Right lobe of liver (tissue), 6 donors: ENCODE measurements at places on chromosomes 16 and 17.

GRCh38 chr17:82517230-82517865, 2.2 kb upstream of the FOXK2 start:
- DNase-seq = no peak

DNA sequence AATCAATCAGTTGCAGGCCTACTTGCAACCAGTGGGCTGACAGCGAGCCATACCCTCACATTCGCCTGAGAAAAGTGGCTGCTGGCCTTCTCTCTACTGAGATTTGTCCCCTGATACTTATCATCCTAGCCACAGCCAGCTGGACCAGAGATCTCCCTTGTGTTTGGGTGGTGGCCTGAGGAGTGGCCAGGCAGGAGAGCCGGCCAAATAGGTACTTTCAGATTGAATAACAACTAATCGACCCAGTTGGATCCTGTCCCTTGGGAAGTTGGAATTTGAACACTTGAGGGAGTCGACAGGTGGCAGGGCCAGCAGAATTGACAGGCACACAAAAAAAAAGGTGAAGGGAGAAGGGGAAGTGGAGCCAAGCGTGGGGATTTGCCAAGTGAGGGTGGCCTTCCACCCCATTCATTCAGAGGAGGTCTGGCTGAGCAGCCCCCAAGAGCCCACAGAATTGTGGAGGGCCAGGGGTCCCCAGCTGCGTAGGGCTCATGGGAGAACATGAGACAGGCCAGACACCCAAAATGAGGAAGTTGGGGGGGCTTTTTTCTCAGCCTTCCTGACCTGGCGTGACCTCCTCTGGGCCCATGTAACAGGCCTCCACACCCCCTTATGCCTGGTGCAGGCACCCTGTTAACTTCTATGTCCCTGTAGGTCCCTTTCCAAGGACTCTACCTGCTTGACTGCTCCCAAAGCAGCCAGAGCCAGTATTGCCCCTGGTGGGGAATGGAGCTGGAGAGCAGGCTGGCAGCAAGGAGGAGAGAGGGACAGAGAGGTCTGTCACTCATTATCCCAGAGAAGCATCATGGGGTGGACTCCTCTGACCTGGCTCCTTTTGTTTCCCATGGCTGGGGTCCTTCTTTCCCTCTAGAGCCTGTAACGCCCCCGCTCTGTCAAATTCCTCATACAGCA, 2.9 kb upstream of the RANGRF start:
- peak; percentile 89 for DNase-seq

GRCh38 chr16:610513-611381, 20.0 kb upstream of the WFIKKN1 start:
- no peak for DNase-seq

DNA sequence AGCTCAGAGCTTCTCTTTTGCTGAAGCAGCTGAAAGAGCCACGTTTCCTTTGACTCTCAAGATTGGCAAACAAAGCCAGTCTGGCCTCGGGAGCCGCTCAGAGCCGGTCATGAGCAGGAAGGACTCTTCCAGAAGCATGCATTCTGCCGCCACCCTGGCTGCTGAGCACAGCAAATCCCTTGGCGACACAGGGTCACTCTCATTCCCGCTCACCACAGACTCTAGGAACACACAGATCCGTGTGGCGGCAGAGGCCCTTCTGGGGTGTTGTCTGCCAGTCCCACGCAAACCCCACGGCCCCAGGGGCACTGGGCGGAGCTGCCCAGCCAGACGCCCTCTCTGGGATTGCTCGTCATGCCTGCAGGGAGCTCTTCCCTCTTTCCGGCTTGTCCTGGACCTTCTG, 157.0 kb downstream of the C16orf95 start:
- DNase-seq = peak; percentile 65

- no peak for DNase-seq
These were observed 10.1 kb downstream of the THRA start for GRCh38 chr17:40072735-40073346.

- DNase-seq = no peak
These were observed 22.5 kb upstream of the CMTR2 start for GRCh38 chr16:71311553-71312158.

- DNase-seq = no peak
These were observed 120.6 kb upstream of the RPL38 start for GRCh38 chr17:74082886-74083285.

DNA sequence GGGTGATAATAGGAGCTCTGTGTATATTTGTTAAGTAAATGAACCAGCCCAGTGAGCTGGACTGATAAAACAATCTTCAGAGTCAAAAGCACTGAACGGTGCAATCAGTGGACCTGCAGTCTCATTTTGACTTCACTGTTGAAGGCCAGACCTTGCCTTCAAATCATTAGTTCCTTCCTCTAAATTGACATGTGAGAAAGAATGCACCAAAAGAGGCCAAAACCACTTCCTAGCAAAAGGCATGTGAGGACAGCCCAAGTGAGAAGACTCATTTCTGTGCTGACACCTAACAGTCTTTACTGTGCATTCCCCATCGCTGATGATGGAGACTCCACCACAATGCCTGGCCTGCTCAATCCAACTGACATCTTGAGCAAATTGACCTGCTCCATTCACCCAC, 10.6 kb downstream of the GTF3C1 start:
- no peak for DNase-seq

GRCh38 chr17:42027590-42027889, 7.7 kb downstream of the NKIRAS2 start:
- no peak for DNase-seq

DNA sequence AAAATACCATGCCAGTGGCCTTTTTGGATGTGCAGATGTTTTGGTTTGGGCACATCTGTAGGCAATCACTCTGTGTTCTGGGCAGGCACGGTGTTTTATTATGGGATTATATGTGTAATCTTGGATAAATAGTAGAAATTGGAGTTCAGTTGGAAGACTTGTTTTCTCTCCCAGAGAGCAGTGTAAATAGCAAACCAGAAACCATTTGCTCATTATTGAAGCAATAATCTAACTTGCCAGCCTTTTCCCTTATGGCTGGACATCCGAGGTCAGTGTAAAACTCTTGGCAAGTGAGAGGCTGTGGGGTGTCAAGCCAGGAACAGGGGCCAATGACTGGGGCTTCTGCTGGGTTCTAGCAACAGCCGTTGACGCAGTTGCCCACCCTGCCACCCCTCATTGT, 69.9 kb downstream of the IRX3 start:
- no peak for DNase-seq

GRCh38 chr17:21352221-21352980, 23.8 kb upstream of the KCNJ12 start:
- DNase-seq = no peak

- DNase-seq = no peak
These were observed 186.3 kb upstream of the XYLT1 start for GRCh38 chr16:17657045-17657444.

- peak; percentile 34 for DNase-seq
These were observed 12.5 kb downstream of the RARA start for GRCh38 chr17:40321524-40321929.

DNA sequence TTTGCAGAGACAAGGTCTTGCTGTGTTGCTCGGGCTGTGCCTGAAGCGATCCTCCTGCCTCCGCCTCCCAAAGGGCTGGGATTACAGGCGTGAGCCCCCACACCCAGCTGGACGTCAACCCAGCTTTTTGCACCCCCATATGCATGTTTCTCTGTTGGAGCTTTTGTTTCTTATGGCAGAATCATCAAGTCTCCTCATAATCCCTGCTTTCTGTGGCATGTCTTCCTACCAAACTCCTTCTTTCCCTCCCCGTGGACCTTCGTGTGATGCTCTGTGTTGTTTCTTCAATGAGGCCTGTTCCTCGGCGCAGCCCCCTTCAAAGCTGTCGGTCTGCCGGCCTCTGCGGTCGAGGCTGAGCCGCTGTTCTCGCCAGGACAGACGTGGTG, 71.6 kb downstream of the METRNL start:
- DNase-seq = no peak

DNA sequence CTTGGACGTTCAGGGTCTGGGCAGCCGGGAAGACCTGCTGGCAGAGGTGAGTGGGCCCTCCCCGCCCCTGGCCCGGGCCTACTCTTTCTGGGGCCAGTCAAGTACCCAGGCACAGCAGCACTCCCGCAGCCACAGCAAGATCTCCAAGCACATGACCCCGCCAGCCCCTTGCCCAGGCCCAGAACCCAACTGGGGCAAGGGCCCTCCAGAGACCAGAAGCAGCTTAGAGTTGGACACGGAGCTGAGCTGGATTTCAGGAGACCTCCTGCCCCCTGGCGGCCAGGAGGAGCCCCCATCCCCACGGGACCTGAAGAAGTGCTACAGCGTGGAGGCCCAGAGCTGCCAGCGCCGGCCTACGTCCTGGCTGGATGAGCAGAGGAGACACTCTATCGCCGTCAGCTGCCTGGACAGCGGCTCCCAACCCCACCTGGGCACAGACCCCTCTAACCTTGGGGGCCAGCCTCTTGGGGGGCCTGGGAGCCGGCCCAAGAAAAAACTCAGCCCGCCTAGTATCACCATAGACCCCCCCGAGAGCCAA, 8.6 kb upstream of the ABCC3 start:
- DNase-seq = peak; percentile 61
